ENCODE measurements at places on chromosomes 1 and 21.

GRCh38 chr1:18347559-18347958 lies 133.2 kb upstream of the KLHDC7A start:
- DNase-seq: no peak

- no peak for DNase-seq
Measured at GRCh38 chr1:20138961-20139550, at the start of gene PLA2G2F. Gene PLA2G2F, plus strand, starts transcription at chr1:20139323. Its CDS starts 105 bp downstream, at chr1:20139428.

- DNase-seq: no peak
Measured at GRCh38 chr1:44860331-44860730, 17.3 kb upstream of the PTCH2 start.

GRCh38 chr1:17363771-17364170 lies 8.2 kb upstream of the PADI6 start:
- no peak for DNase-seq

- no peak for DNase-seq
Measured at GRCh38 chr1:43970911-43971310, 1.1 kb downstream of the DPH2 start.

- no peak for DNase-seq
Measured at GRCh38 chr1:17842686-17843085, 87.6 kb downstream of the ACTL8 start.

DNA sequence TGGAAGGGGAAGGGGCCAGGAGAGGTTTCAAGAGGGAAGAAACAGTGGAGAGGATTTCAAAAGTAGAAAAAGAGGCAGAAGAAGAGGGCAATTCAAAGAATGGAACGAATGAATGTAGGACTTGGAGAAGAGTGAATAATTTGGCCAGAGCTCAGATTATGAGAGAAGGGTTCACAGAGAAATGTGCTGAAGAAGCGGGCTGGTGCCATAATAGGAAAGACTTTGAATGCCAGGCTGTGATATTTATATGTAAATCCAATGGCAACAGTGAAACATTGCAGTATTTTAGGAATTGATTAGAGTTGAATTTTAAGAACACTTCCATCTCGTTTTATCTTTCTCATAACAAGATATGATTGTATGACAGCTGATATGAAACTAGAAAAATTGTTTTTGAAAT lies 36.0 kb upstream of the ANGPTL7 start:
- DNase-seq: no peak

- DNase-seq: no peak
Measured at GRCh38 chr1:185311589-185312225, 5.3 kb downstream of the IVNS1ABP start.

DNA sequence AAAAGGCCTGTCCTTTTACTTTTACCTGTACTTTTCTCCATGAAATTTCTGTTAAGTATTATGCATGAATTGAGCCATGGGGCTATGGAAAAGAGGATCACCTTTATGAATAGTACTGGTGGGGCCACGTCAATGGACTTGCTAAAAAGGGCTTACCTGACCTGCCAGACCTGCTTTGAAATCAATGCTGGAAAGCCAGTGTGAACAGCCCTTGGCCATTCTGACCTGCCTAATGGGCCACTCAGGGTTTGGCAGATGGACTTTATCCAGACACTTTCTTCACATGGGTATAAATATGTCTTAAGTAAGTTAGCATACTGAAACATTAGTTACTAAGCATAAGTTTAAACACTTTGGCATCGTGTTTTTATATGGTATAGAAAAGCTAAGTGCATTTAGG lies 8.3 kb upstream of the GUK1 start:
- DNase-seq: no peak

DNA sequence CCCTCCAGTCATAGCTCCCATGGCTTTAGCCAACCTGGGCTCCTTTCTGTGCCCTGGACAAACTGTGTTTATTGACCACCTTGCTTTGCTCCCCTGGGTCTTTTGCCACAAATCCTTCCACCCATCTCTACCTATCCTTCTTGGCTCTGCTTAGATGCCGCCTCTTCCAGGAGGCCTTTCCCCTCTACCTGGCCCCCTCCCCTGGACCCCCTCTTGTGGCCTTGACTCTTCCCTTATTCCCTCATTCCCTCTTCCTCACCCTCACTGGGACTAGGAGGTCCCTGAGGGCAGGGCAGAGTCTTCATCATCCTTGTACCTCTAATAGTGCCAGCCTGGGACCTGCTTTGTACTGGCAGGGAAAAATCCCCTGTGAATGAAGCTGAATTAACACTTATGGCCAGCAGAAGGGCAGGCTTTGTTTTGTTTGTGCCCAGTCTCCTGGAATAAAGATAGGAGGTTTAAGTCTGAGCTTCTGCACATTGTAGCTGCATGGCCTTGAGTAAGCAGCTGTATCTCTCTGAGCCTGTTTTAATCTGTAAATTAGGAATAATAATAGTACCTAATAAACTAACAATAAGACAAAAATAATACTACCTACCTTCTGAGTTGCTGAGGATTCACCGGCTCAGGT lies 13.7 kb downstream of the PTPRU start:
- no peak for DNase-seq

- no peak for DNase-seq
Measured at GRCh38 chr1:70738624-70739023, 309.0 kb downstream of the PTGER3 start.

DNA sequence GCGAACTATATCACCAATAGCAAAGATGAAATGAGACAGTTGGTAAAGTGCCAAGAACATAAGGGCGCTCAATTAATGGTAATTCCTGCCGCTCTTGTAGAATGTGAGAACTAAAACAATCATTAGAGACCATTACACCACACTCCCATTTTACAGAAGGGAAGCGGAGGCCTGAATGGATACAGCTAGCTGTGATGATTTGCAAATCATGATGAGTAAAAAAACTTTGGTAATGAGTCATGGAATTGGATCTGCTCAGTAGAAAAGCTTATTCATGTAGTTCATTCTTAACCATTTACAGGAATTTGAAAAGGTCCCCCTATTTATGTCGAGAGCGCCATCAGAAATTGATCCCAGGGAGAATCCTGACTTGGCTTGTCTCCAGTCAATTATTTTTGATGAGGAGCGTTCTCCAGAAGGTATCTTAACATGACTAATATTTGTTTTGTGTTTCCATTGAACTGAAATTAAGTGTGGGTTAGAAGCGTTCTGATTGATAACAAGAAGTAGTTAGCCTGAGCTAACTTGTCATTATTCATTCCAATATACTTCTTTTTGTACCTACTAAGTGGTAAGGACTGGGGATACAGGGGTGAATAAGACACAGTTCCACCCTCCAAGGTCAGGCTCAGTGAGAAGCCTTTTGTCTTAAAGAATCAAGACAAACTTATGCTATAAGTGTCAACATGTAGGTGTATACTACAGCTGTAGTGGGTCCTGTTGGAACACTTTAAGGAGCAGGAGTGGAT lies 812 bp downstream of the TTC4 start:
- no peak for DNase-seq

GRCh38 chr1:238589843-238590435 lies 699.2 kb upstream of the ZP4 start:
- no peak for DNase-seq

GRCh38 chr1:66182551-66183178 lies 351.3 kb upstream of the SGIP1 start:
- no peak for DNase-seq

GRCh38 chr1:32997381-32997891 lies 32.8 kb upstream of the RNF19B start:
- no peak for DNase-seq

DNA sequence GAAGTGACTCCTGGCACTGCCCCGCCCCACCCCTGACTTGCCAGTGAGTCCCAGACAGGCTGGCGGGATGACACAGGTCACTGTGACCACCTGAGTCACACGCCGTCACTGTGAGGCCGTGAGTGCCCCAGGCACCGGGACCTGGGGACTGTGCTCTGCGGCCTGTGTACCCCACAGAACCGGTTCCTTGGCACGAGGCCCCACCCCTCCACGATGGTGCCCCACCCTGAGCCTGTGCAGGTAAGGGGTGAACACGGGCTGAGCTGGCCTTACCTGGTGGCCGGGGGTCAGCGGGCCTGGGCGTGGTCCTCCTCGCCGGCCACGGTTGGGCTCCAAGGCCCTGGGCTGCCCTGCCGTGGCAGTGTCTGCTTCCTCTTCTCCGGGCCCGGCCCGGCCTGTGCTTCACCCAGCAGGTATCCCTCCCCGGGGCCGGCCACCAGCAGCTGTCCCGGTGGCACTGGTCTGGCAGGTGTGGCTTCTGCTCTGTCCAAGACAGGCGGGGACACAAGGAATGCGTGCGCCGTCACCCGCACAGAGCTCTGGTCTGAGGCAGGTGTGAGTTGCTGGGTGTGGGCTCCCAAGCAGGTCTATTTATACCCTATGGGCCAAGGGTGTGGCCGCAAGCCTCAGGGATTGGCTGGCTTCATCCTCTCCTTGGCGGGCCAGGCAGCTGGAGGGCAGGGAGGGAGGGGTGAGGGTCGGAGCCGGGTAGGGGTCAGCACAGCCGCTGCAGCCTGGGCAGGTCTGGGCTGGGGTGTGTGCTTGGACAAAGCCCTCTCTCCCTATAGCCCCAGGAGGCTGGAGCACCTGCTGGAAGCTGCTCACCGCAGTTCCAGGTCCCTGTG lies at the start of gene RNF223:
TSS of gene RNF223 (minus strand) at position 564 of the 845 bp plus-strand sequence. CDS start 1,740 bp downstream, outside the sequence.
- DNase-seq: peak; percentile 80

- DNase-seq: no peak
Measured at GRCh38 chr1:64754173-64754572, 9.3 kb downstream of the RAVER2 start.

- DNase-seq: no peak
Measured at GRCh38 chr1:17308593-17308992, 596 bp downstream of the PADI4 start.

DNA sequence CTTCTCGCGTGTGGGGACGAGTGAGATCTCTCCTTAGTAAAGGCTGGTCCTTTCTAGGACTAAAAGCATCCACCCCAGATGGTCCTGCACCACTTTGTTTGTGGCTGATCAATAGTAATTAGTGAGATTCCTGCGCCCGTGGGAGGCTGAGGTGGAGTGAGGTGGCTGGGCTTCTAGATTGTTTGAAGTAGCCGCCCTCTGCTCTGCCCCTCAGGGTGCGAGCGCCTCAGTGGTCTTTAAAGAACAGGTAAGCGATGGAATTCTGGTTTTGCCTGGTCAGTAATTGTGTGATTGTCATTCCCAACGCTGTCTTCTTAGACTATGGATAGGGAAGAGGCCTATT lies 20.7 kb downstream of the PEX14 start:
- no peak for DNase-seq

DNA sequence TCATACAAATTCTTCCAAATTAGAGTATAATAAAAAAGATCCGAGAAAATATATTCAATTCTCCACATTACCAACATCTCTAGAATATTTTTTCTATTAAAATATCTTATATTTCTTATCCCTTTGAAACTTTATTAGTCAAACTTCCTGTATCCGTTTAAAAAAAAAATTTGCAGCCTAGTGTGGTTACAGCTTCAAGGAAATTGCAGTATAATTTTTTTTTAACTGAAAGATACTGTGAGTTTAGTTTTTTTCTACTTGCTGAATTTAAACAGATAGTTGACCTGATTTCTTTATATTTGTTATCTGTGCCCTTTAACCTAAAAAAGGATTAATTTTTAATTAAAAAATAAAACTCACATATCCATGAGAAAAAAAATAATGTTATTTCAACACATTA lies 1.5 kb downstream of the RGS18 start:
- DNase-seq: no peak

DNA sequence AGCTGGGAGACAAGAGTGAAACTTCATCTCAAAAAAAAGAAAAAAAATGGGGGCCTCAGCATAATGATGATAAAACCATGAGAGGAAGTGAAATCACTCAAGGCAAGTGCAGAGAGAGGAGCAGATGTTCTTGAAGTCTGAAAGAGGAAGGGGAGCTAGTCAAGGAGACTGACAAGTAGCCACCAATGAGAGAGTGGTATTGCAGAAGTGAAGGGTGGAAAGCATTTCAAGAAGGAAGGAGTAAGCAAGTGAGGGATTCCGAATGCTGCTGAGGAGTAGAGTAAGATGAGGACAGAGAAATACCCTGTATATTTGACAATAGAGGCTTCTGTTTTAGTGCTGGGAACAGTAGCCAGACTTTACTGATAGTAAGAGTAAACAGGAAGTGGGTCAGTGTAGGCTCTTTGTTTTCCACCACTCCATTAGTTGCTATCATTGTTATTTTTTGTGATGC lies 2.9 kb downstream of the TATDN3 start:
- DNase-seq: no peak

- DNase-seq: no peak
Measured at GRCh38 chr1:147635342-147635741, 35.0 kb downstream of the ACP6 start.

All from NCI-H510A (cell line).